ENCODE measurements at places on chromosomes 4 and X.

DNA sequence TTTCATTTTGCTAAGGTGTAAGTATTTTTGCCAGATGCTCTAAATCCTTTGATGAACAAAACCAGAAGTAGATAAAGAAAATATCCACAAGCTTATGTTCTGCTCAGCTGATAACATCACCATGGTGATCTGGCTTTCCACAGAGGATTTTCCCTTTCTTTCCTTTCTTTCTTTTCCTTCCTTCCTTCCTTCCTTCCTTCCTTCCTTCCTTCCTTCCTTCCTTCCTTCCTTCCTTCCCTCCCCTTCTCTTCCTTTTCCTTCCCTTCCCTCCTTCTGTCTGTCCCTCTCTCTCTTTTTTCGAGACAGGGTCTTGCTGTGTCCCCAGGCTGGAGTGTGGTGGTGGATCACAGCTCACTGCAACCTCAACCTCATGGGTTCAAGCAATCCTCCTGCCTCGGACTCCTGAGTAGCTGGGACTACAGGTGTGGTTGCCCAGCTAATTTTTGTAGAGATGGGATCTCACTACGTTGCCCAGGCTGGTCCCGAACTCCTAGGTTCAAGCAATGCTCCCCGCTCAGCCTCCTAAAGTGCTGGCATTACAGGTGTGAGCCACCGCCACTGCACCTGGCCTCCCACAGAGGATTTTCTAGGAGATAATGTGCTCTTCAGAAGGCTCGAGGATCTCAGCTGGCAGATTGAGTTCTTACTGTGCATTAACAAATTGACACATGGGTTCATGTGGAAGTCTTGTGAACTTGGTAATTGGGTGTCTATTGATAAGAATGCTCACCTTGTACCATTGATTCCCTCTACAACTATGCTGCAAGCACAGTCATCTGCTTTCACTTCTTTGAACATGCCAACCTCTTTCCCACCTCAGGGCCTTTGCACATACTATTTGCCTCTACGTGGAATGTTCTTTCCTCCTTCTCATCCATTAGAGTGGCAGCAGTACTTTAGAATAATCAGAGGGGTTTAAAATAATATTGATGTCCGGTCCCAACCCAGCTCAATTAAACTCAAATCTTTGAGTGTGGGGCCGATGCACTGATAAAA is 1.4 kb upstream of the RHOH start:
- no peaks in the 10 kb centered on the region for H3K27me3 ChIP-seq
- peak overlapping the region; percentile 98 for H3K4me3 ChIP-seq
- no peak for DNase-seq
- peaks cover 15% of the 10 kb centered on the region for H3K36me3 ChIP-seq

GRCh38 chr4:1850276-1850675 is 5.7 kb downstream of the LETM1 start:
- H3K27me3 ChIP-seq: no peaks in the 10 kb centered on the region
- peaks cover 25% of the 10 kb centered on the region for H3K4me1 ChIP-seq
- no peak for DNase-seq
- no peak overlapping the region for H3K4me3 ChIP-seq

DNA sequence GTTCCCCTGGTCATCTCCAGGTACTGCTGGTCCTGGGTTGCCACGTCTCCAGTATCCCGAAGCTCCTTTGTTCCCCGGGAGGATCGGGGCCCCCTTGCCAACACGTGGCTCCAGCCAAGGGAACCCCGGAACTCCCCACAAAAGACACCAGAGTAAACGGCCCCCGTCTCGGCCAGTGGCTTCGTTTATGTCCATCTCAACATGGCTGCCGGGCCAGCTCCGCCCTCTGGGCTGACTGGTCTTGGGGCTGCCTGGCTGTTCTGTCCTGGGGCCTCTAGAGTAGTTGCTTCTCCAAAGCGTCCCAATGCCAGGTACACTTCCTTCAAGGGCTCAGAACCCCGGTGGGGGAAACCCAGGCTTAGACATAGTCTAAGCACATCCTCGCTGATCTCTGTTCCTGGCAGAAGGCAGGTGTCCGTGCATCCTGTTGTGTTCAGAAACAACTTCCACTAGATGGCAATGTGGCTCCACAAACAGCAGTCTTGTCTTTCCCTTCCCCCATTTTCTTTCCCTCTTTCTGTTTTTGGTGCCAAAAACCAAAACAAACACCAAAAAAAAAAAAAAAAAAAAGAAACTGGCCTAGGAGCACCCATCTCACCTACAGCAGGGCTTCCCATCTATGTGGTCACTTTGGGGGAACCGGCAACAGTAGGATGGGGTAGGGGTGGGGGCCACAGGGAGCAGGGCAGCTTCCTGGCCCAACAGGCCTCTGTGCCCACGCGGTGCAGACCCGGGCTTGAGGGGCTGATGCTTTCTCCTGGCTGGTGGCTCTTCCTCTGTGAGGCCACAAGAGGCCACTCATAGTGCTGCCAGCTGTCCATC is 35.3 kb downstream of the NBDY start:
- no peaks in the 10 kb centered on the region for H3K27me3 ChIP-seq
- no peaks in the 10 kb centered on the region for H3K36me3 ChIP-seq
- peak overlapping the region; percentile 87 for H3K4me3 ChIP-seq
- DNase-seq: peak; percentile 53

- H3K36me3 ChIP-seq: peaks cover 12% of the 10 kb centered on the region
- peaks cover 8% of the 10 kb centered on the region for H3K4me1 ChIP-seq
- H3K27ac ChIP-seq: no peak overlapping the region
- H3K27me3 ChIP-seq: no peaks in the 10 kb centered on the region
These were observed 114.9 kb downstream of the SHISA3 start for GRCh38 chr4:42512226-42512625.

GRCh38 chr4:172104539-172104938 is 291.3 kb downstream of the GALNTL6 start:
- H3K4me3 ChIP-seq: no peak overlapping the region
- H3K27ac ChIP-seq: no peak overlapping the region
- no peaks in the 10 kb centered on the region for H3K27me3 ChIP-seq
- H3K36me3 ChIP-seq: no peaks in the 10 kb centered on the region
- no peak for DNase-seq
- no peaks in the 10 kb centered on the region for H3K4me1 ChIP-seq

DNA sequence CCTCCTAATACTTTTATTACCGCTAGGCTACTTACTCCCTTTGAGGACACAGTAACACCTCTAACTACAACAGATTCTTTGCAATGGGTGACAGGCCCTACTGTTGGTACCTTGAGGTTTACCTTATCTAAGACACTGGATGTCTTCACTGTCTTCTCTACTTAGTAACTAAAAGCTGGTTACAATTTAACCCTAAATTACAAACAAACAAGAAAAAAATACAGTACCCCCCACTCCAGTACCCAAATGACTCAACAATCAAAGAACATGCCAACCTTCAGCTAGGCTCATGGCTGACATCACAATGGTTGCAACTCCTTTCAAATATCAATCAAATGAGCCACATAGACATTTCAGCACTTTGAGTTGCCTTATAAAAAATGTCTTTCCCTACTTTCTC is 198.0 kb downstream of the GUCY2F start:
- no peaks in the 10 kb centered on the region for H3K36me3 ChIP-seq
- no peak overlapping the region for H3K4me3 ChIP-seq
- H3K4me1 ChIP-seq: no peaks in the 10 kb centered on the region
- no peak for DNase-seq
- no peaks in the 10 kb centered on the region for H3K27me3 ChIP-seq

DNA sequence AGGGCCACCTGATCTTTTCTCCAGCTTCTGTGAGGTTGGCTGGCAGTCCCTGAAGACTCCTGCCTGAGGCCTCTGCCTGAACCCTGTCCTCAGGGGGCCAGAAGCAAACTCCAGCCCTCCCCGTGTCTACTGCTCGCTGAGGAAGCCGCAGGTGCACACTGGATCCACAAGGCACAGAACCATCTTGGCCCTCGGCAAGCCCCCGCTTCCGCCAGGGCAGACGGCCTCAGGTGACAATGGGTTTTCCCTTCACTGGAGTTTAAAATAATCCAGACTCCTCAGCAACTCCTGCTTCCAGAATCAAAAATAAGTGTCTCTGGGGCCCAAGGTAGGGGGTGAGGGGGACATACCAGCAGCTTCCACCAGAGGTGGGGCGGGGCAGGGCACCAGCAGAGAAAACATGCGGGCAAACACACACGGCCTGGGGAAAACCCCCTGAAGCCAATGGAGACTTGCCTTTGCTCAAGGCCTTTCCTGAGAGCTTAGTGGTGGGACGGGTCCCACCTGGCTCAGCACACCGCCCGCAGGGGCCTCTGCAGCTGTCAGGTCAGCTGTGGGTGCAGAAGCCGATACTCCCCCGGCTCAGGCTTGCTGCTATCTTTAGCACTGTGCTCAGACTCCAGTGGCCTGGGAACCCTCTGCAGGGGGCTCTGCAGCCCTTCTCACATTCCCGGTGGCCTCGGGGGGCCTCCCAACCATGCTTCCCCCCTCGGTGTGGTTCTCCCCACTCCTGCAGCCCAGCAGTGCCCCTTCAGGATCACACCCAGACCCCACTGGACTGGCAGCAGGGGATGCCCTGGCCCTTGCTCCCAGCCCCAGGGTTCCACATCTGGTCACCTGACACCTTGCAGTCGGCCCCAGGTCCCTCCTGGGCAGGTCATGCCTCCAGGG is 1.9 kb downstream of the MYL5 start:
- peak overlapping the region; percentile 6 for H3K27ac ChIP-seq
- DNase-seq: no peak
- no peaks in the 10 kb centered on the region for H3K36me3 ChIP-seq

- H3K4me1 ChIP-seq: no peaks in the 10 kb centered on the region
- H3K27me3 ChIP-seq: peaks cover 46% of the 10 kb centered on the region
- DNase-seq: no peak
- H3K36me3 ChIP-seq: peaks cover 6% of the 10 kb centered on the region
- H3K27ac ChIP-seq: no peak overlapping the region
- peak overlapping the region; percentile 4 for H3K4me3 ChIP-seq
These were observed 60.7 kb upstream of the RAPGEF2 start for GRCh38 chr4:159042097-159042605.

GRCh38 chr4:4270529-4270928 is 19.4 kb downstream of the LYAR start:
- DNase-seq: no peak
- peak overlapping the region; percentile 19 for H3K4me3 ChIP-seq
- H3K4me1 ChIP-seq: peaks cover 18% of the 10 kb centered on the region
- peaks cover 16% of the 10 kb centered on the region for H3K36me3 ChIP-seq
- H3K27me3 ChIP-seq: no peaks in the 10 kb centered on the region

- no peak overlapping the region for H3K27ac ChIP-seq
- no peak for DNase-seq
- H3K4me1 ChIP-seq: no peaks in the 10 kb centered on the region
- H3K36me3 ChIP-seq: no peaks in the 10 kb centered on the region
- H3K27me3 ChIP-seq: no peaks in the 10 kb centered on the region
- H3K4me3 ChIP-seq: no peak overlapping the region
These were observed 540.0 kb upstream of the NR3C2 start for GRCh38 chr4:148982200-148982599.

GRCh38 chr4:189547559-189547958 is 393.1 kb upstream of the FRG1 start:
- DNase-seq: no peak
- H3K36me3 ChIP-seq: no peaks in the 10 kb centered on the region
- no peak overlapping the region for H3K27ac ChIP-seq

DNA sequence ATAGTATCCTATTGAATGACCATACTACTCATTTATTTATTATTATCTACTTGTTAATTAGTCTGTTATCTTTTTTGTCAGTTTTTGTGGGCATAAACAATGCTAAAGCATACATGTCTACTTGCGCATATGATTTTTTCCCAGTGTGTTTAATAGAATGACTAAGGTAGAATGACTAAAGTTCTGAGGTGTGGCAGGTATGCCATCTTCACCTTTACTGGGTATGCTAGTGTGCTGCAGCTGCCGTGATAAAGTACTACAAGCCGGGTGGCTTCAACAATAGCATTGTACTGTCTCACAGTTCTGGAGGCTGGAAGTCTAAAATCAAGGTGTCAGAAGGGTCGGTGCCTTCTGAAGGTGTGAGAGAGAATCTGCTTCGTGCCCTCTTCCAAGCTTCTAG is 19.2 kb downstream of the CD38 start:
- H3K27ac ChIP-seq: no peak overlapping the region
- H3K4me3 ChIP-seq: no peak overlapping the region
- no peak for DNase-seq
- H3K27me3 ChIP-seq: peaks cover 34% of the 10 kb centered on the region
- peaks cover 4% of the 10 kb centered on the region for H3K36me3 ChIP-seq

DNA sequence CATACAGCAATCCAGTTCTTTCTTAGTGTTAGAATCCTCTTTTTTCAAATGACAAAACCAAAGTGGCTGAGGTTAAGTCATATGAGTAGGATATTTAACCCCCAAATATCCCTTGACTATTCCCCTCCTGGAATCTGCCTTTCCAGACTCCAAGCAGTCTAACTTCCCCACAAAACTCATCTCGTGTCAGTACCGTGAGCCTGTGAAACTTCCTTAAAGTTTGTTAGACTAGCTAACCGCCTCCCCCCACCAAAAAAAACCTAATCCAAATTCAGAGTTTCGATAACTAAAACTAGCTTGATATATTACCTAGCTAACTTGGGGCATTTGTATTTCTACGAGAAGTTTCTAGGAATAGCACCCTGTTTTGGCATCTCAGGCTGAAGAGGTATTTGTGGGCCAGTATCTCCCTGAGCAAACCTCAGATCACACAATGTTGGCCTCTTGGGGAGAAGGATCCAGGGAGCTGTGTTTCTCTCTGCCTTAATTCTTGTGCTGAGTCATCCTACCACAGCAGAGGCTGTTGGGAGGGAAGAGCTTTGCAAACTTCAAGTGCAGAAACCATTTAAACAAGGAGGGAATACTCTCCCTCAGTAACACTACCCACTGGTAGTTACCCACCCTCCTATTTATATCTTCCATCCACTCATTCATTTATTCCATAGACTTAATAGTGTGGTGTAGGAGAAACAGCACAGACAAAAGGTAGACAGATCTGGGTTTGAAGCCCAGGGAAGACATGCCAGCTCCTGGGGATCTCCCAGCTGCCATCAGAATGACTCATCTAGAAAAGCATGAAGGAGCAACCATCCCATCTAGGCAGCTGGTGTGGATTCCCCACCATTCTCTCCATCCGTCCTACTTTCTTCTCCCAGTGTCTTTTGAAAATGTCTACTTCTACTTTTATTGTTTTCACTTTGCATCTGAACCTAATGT is 39.3 kb upstream of the TXK start:
- peak overlapping the region; percentile 37 for H3K27ac ChIP-seq
- H3K4me3 ChIP-seq: no peak overlapping the region
- DNase-seq: no peak
- peaks cover under 1% of the 10 kb centered on the region for H3K36me3 ChIP-seq
- H3K27me3 ChIP-seq: no peaks in the 10 kb centered on the region
